ENCODE measurements at places on chromosomes 13 and 19.

DNA sequence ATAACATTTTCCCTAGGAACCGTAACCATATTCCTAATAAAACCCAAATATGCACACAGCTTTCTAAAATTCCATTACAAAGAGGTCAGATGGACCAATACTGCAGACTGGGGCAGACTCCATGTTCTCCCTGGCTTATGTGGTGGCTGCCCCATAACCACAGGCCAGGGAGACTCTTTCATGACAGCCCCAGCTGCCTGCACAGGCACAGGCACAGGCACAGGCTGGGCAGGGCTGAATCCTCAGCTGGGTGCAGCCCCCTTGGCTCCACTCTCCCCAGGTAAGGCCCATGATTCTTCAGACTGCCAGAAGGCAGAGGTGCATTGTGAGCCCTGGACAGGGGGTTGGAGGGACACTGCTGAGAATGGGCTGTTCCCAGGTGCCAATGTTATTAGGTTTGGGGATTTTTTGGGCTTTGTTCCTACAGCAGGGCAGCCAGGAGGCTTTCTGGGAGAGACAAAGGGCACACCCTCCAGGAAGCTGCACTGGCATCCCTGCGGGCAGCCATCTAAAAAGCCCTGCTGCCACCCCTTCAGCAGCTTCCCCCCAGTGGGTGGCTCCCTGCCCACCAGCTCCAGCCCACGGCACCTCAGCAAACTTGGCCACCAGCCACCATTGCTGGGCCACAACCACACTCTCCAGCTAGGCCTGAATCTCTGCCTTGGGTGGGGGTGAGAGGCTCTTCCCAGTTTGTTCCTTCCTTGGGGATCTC, 20.0 kb downstream of the DOCK9 start:
- DNase-seq = no peak

GRCh38 chr19:41029524-41030432, 38.7 kb downstream of the CYP2B6 start:
- DNase-seq = no peak

DNA sequence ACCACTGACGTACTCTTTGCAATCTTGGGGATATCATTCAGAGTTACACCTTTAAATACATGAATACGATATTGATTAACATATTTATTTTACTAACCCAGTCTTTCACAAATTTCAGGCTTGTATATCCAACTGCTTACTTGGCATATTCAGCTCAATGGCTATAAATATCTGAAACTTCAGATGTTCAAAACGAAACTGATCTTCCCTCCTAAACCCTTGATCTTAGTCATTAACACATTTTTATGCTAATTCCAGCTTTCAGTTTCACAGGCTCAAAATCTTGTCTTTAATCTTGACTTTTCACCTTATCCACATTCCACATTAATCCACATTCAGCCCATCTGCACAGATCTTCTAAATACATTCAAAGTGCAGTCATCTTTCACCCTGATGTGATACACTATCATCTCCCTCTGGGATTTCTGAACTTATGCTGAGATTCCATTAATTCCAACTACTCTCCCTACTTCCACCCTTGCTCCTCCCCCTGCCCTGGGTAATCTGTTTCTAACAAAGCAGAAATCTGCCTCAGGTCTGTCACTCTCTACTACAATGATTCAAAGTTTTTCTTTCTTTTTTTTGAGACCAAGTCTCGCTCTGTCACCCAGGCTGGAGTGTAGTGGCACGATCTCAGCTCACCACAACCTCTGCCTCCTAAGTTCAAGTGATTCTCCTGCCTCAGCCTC, 387.2 kb downstream of the GPC5 start:
- DNase-seq = no peak

DNA sequence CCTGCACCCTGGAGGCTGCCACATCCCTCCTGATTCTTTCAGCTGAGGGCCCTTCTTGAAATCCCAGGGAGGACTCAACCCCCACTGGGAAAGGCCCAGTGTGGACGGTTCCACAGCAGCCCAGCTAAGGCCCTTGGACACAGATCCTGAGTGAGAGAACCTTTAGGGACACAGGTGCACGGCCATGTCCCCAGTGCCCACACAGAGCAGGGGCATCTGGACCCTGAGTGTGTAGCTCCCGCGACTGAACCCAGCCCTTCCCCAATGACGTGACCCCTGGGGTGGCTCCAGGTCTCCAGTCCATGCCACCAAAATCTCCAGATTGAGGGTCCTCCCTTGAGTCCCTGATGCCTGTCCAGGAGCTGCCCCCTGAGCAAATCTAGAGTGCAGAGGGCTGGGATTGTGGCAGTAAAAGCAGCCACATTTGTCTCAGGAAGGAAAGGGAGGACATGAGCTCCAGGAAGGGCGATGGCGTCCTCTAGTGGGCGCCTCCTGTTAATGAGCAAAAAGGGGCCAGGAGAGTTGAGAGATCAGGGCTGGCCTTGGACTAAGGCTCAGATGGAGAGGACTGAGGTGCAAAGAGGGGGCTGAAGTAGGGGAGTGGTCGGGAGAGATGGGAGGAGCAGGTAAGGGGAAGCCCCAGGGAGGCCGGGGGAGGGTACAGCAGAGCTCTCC, 6.9 kb upstream of the CEACAM5 start:
- DNase-seq = no peak

GRCh38 chr13:43196750-43197370, 173.5 kb downstream of the DNAJC15 start:
- DNase-seq = no peak

DNA sequence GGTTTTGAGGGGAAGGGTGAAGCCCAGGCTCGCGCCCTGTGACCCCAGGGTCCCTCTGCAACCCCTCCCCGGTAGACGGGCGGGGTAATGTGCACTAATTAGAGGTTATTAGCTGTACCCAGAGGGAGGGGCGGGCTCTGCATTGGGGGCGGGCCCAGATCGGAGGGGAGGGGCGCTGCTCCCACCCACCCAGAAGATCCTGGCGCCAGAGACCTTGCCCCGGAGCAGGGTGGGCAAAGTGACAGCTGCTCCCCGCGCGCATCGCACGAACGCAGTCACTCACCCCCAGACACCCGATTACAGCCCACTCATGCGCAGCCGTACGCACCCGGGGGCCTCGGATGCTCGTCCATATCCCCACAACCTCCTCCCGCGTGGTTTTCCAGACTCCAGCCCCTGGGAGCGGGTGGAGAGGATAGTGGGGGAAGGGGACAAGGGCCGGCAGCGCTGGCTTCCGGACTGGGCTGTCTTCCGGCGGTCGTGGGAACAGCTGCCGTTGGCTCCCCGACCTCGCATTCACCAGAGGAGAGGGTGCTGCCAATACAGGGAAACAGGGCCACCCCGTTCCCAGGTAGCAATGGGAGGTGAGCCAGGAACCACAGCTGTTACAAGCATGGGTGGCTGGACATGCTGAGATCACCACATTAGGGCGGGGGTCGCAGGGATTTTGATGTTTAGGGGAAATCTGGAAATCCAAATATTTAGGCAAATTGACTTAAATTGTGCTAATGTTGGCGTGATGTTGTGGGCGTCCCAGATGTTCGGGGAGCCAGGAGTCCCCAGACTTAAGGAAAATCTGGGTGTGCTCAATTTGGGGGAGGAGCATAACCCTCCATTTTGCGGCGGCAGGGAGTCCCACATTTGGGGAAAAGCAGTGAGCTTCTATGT, 2.9 kb upstream of the HOOK2 start:
- no peak for DNase-seq

DNA sequence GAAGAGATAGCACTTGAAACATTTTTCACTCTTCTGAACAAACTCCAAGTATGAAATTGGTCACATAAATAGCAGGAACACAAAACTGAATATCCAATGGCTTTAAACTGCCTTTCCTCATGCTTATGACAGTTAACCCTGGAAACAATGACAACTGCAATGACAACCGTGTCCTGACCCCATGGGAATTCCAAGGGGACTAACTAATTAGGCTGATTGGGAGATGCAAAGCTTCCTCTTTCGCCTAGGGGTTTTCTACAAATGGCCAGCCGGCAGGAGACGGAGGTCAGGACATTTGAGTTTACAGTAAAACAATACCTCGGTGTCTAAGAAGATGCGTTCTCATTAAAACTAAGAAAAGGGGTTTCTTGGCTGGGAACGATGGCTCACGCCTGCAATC, 53.0 kb upstream of the URAD start:
- DNase-seq = no peak

DNA sequence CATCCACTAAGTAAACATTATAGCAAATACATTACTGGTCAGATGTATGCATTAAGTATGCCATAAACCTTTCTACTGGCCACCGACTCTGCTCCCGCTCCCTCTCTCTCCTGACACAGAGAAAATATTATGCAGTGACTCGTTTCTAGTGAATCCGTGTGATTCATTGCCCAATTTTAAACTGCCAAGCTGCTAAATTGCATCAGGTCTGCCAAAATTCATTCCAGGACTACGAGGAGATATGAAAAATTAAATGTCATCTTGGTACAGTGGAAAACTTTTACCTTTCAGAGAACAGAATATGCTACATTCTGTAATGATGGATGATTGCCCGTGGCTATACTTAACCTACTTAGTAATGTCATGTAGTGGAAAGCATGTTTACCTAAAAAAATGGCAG, 368.8 kb upstream of the TSHZ3 start:
- no peak for DNase-seq

- DNase-seq = no peak
Measured at GRCh38 chr19:29596885-29597525, 9.1 kb upstream of the POP4 start.

All from activated T-cell treated with anti-CD3 and anti-CD28 coated beads for 1 hour (primary cell).